Stimulated activated CD4-positive, alpha-beta T cell treated with anti-CD3 and anti-CD28 coated beads, Interleukin-1b, Interleukin-23, amount 100 ng/mL, for 4 hours (primary cell): ENCODE measurements at places on chromosomes 1 and 21.

- DNase-seq: no peak
Measured at GRCh38 chr21:42097860-42098454, 26.8 kb downstream of the UMODL1 start.

- DNase-seq: no peak
Measured at GRCh38 chr21:45549626-45550463, 7.6 kb upstream of the SLC19A1 start.

DNA sequence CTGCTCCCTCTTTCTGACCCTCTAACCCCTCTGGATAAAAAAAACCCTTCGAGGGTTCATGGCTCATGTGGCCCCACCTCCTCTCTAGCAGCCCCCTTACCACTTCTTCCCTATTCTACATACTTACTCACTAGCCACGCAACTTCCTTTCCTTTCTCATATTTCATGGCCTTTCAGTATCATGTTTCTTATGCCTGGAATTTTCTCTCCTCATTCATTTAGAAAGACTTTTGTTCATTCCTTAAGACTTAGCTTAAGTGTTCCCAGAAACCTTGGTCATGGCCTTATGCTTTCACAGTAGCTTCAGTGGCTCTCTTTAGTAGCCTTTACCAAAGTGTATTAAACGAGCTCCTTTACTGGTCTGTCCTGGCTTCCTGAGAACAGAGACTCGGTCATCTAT lies 6.1 kb downstream of the ACP6 start:
- DNase-seq: no peak

DNA sequence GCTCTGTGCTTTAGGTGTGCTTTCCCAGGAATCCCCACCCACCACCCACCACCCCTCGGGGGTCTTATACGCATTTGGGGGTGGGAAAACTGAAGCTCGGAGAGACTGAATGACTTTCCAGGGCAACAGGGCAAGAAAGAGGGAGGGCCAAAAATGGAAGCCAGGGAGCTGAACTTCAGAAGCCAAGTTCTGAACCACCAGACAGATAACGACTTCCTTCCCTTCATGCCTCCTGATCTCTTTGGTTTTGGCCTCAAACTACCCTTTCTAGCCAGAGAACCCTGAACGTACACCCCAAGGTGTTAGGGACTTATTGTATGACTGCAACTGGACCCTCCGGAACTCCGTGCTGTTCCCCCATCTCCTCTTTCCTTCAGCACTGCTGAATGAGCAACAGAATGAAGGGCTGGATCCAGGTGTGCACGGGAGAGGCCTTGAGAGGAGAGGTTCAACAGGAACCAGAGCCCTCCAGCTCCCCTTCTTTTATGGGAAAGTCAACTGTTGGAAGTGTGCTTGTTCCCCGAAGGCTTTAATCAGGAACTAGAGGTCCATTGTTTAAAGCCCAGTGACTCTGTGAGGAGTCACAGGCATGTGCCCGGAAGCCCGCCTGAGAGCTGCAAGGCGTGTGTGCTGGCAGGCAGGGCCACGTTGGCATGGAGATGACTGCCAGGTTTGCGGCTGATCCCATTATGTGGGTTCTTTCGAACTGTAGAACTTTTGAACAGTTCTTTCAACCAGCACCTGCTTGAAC lies 3.1 kb downstream of the BACE2 start:
- DNase-seq: no peak

DNA sequence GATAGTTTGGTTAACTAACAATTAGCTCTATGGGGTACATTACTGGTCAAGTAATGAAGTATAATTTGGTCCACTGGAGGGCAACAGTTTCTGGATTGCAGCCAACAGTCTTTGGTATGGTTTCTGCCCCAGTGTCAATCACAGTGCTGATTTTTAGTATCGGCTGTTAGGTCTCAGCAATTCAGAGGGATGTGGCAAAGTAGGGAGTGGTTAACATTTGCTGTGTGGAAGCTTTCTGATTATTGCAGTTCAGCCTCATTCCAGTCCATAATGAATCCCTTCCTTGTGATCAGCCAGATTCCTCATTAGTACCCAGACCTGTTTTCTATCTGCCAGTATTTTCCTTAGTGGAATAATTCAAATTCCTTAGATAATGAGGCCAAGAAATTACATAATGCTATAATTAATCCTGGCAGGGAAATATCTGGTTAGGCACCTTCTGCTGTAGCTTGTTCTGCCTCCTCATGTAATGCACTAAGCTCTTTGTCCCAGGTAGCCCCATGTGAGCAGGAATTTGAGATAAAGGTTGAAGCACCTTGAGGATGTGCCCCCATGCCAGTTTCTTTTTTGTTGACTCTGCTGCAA lies 14.0 kb downstream of the F3 start:
- DNase-seq: no peak

GRCh38 chr1:240732390-240732789 lies 120.4 kb upstream of the GREM2 start:
- no peak for DNase-seq

- no peak for DNase-seq
Measured at GRCh38 chr21:45591619-45592207, 49.5 kb upstream of the SLC19A1 start.

- no peak for DNase-seq
Measured at GRCh38 chr21:40613546-40614030, 233.4 kb downstream of the DSCAM start.

GRCh38 chr1:169644297-169644696 lies 14.4 kb upstream of the SELP start:
- DNase-seq: no peak

DNA sequence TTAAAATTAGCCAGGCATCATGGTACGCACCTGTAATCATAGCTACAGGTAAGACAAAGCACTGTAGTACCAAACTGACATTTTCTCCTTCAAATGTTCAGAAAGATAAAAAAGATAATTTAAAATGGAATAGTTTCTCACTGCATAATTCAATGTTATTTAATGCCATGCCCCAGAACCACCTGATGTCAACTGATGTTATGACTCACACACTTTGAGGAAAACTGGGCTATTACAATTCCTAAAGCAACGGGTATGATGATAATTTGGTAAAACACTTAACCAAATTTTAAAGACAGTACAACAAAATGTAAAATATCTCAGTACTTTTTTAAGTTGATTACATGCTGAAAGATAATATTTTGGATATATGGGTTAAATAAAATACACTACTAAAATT lies 22.9 kb upstream of the PLEKHO1 start:
- DNase-seq: no peak

DNA sequence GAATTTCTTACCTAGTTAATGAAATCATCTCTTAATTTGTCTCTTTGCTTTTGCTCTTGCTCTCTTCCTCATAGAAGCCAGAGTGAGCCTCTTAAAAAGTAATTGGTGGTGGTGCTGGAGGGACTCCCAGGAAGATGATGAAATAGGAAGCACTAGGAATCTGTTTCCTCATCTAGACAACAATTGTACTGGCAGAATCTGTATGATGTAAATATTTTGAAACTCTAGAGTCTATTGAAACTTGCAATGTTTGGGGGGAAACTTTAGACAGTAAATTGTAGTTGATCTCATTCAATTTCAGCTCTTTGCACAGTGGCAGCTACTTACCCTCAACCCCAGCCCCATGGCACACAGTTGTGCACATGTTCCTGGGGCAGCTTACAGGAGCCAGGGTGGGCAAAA lies 10.6 kb downstream of the RGSL1 start:
- DNase-seq: no peak

- no peak for DNase-seq
Measured at GRCh38 chr1:227841096-227841495, 25.6 kb downstream of the PRSS38 start.

- no peak for DNase-seq
Measured at GRCh38 chr1:239555350-239555749, 169.0 kb downstream of the CHRM3 start.

DNA sequence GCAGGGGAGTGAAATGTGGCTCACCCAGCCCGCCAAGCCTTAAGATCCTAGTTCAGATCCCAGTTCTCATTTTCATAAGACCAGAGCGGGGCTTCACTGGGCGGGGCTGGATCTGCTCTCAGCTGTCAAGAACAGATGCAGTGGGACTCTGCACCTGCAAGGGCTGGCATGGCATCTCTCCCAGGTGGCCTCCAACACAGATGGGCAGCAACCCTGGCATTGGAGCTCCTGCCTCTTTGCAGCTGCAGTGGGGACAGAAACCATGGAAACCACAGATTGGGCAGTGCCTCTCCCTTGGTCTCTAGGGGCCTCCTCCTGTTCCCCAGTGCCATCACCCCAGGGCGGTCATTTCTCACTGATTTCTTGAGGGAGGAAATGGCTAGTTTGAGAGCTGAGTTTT lies 267.7 kb downstream of the PRDM2 start:
- DNase-seq: no peak

DNA sequence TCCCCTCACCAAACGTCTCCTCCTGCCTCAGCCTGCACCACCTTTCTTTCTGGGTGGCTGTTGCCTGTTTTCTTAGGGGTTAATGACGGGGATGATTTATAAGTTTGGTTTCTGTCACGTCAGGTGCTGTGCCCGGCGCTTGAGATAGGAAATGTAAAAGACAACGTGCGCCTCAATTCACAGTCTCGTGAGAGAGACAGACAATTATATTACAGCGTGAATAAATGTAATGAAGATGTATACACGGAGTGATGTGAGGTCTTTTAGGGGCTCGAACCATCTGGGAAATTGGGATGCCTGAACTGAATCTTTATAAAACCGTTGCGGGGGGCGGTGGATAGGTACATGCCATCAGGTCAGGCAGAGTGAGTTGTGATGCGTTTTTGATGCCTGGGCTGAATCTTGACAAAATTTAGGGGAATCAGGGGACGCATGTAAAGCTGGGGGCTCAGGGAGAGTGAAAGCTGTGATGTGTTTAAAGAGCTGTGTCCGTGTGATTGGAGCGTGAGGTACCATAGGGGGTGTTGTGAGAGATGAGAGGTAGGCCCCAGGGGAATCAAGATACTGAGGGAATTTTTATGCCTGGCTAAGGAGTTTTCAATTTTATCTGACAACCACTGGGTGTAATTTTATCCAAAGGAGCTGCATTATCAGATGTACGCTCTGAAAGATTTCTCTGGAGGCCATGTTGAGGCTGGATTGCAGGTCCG lies 831 bp downstream of the TIPRL start:
- no peak for DNase-seq

- no peak for DNase-seq
Measured at GRCh38 chr1:201229771-201230635, 39.4 kb downstream of the IGFN1 start.

GRCh38 chr1:155977690-155978324 lies 540 bp downstream of the ARHGEF2 start:
- peak; percentile 73 for DNase-seq

DNA sequence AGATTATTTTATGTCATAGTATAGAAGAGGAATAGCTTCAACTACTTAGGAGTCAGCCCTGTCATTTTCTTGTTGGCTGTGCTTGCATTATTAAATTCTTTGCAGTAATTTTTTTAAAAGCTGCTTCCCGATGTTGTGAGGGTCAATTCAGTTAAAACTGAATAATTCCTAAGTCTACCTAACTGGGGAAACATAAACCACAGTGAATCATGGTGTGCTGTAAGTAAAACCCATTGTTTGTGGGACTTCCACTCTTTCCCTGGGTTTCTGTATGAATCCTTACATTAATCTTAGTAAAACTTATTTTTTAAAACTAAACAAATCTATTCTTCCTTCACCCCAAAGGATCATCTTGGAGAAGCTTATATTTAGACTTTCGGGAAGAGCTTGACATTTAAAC lies 4.4 kb downstream of the SUCO start:
- DNase-seq: no peak

GRCh38 chr1:245248231-245248731 lies 93.5 kb downstream of the KIF26B start:
- no peak for DNase-seq

DNA sequence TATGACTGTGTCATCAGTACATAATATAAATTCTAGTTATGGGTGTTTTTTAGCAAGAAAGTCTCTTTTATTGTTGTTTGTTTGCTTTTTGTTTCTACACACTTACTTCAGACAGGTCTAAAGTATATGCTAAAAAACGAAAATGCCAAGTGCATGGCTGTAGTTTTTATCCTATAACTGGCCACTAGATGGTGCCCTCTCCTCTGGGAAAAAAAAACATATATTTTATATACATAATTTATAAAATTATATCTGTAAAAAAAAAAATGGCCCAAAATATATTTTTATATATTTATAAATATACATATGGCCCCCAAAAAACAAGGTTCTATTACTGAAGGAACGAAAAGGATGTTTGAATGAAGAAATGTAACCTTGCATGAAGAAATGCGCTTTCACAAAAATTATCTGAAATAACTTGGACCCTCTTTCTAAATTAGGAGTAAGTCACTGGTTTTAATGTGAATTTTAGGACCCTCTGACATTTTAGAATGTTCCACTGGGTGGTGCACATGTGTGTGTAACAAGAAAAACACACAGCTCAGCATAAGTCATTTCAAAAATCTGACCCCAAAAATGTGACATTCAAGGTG lies 93.5 kb downstream of the TTLL7 start:
- peak; percentile 14 for DNase-seq

DNA sequence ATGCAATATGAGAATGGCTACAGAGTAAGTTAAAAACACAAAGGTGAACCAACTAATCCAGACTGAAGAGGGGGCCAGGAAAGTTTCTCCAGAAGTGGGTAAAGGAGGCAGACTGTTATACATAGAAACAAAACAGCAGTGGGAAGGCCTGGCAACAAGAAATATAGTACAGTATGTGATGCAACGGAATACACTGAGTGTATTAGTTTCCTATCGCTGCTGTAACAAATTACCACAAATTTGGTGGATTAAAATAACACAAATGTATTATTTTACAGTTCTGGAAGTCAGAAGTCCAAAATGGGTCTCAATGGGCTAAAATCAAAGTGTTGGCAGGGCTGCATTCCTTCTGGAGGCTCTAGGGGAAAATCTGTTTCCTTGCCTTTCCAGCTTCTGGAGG lies 95.2 kb downstream of the ZSWIM5 start:
- no peak for DNase-seq

DNA sequence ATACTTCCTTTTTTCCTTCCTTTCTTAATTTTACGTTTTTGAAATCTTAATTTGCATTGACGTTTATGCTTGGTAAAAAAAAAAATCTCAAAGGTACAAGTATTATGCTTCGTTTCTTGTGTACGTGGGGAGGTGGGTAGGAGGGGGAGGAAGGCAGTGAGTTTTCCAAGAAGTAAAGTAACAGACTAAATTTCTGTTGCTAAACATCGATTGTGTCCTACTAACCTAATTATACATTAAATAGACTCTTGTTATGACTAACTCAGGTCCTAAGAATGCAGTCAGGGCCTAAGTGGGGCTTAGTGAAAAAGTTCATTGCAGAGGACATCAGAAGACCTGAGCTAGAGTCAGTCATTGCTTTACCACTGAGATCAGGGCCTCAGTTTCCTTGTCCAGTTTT lies 17.5 kb downstream of the NEK7 start:
- DNase-seq: no peak

DNA sequence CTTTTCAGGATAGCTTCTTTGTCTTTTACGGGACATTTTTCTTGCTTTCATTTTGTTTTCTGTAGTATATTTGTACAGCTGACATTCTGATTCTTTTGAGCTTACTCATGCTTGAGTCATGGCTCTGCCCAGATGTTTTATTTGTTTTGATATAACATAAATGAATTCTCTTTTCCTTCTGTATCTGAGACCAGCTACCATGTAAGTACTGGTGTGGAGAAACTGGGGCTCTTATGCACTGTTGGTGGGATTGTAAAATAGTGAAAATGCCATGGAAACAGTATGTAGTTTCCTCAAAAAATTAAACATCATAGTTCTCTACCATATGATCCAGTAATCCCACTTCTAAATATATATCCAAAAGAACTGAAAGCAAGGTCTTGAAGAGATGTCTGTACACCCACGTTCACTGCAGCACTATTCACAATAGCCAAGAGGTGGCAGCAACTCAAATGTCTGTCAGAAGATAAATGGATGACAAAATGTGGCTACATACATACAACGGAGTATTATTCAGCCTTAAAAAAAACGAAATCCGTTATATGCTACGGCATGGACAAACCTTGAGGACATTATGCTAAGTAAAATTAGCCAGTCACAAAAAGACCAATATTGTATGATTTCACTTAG lies 61.4 kb downstream of the EIF2B3 start:
- no peak for DNase-seq
